ENCODE measurements at places on chromosomes 1 and 21. TPM values are rescaled to one million over a fixed set of nuclear protein-coding genes. Genes with fewer than 3 reads are reported as not detected.
A peak's percentile ranks its signal among the peaks of the same experiment; 100 is the strongest.

- no peaks in the 10 kb centered on the region for H3K4me1 ChIP-seq
- no peak overlapping the region for H3K27ac ChIP-seq
- no peak overlapping the region for H3K4me3 ChIP-seq
- no peaks in the 10 kb centered on the region for H3K36me3 ChIP-seq
These were observed 1126.9 kb downstream of the KCNT2 start for GRCh38 chr1:195481293-195481692.

Gene LIN28A
- not detected for total RNA-seq

- no peaks in the 10 kb centered on the region for H3K4me1 ChIP-seq
- no peak overlapping the region for H3K4me3 ChIP-seq
- DNase-seq = no peak
- H3K27me3 ChIP-seq = no peaks in the 10 kb centered on the region
These were observed 7.7 kb downstream of the FBXO6 start for GRCh38 chr1:11671544-11672286.

Gene TFF3
- total RNA-seq = 14.3 TPM

DNA sequence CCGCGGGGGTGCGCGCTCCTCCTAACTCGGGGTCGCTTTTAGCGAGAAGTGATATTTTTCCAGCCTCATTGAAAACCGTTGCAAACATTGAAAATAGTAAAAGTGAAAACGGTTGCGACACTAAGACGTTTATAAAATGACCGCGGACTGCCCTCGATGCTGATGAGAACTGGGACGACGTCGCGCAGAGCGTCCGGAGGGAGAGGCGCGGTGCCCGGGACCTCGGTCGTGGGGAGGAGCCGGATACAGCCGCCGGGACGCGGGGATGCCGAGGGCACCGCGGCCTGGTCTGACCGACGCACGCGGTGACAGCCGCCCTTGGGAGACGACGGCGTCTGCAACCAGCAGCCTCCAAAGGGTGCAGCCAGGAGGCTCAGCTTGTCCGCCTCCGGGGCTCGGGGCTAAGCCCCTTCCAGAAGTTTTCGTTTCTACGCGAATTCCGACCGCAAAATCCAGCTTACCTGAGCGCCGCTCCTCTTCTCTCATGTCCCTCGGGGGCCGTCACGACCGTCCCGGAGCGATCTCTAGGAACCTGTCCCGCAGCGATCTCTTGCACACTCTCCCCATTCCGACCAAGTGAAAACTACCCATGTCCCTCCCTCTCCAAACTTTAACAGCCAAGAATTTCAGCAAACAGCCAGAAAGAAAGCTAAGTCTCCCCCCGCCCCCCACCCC, 144.4 kb upstream of the ETS2 start:
- no peak for DNase-seq
- H3K4me1 ChIP-seq = peaks cover 16% of the 10 kb centered on the region
- peaks cover 14% of the 10 kb centered on the region for H3K27me3 ChIP-seq
- H3K4me3 ChIP-seq = peak overlapping the region; percentile 34

- no peak overlapping the region for H3K4me3 ChIP-seq
- H3K27me3 ChIP-seq = no peaks in the 10 kb centered on the region
- no peaks in the 10 kb centered on the region for H3K4me1 ChIP-seq
- no peaks in the 10 kb centered on the region for H3K36me3 ChIP-seq
- no peak overlapping the region for H3K27ac ChIP-seq
These were observed 3.6 kb downstream of the CACNA1S start for GRCh38 chr1:201108614-201109013.

Gene RGS8
- total RNA-seq = not detected

DNA sequence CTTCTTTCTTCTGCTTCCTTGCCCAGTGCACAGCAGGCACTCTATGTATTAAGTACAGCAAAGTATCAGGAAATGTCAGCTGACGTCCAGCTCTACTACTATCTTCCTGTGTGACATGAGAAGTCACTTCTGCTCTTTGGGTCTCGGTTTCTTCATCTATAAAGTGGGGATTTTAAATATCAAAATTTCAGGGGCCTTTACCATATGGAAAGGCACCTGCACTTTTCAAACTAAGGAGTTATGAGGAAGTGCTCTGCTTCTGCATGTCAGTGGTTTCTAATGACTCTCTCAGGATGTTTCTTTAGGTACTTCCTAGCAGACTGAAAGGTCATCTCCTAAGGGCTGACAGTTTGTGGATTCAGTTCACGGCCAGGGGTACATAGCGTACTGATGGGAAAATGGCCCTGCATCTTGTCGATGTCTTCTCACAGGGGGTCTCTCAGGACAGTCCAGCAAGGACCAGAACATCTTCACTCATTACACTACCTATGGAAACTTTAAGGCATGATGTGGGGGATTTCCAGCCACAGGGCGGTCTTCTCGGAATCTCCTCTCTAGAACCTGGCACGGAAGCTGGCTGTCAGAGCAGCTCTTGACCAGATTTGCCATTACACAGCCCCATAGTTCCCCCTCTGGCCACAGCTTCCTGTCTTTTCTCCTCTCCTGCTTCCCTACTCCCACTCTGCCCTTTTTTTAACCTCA, 42.0 kb upstream of the MTF1 start:
- no peaks in the 10 kb centered on the region for H3K4me1 ChIP-seq
- no peaks in the 10 kb centered on the region for H3K36me3 ChIP-seq
- DNase-seq = no peak
- no peaks in the 10 kb centered on the region for H3K27me3 ChIP-seq

Gene TMEM81
- 3.6 TPM for total RNA-seq

Gene PHLDA3
- total RNA-seq = 93.4 TPM

- DNase-seq = no peak
- H3K27me3 ChIP-seq = no peaks in the 10 kb centered on the region
- H3K4me1 ChIP-seq = peaks cover 46% of the 10 kb centered on the region
- H3K36me3 ChIP-seq = no peaks in the 10 kb centered on the region
These were observed 8.2 kb upstream of the IRF2BP2 start for GRCh38 chr1:234617986-234618736.

Gene LMX1A
- total RNA-seq = 0.28 TPM

- H3K4me1 ChIP-seq = no peaks in the 10 kb centered on the region
- no peak overlapping the region for H3K27ac ChIP-seq
- no peak for DNase-seq
- no peak overlapping the region for H3K4me3 ChIP-seq
- H3K36me3 ChIP-seq = no peaks in the 10 kb centered on the region
These were observed 121.5 kb upstream of the CACHD1 start for GRCh38 chr1:64348270-64348960.

- no peaks in the 10 kb centered on the region for H3K27me3 ChIP-seq
- H3K27ac ChIP-seq = no peak overlapping the region
- peaks cover 29% of the 10 kb centered on the region for H3K4me1 ChIP-seq
- no peak for DNase-seq
These were observed 4.3 kb downstream of the XPR1 start for GRCh38 chr1:180636138-180636537.

- H3K4me3 ChIP-seq = no peak overlapping the region
- H3K36me3 ChIP-seq = no peaks in the 10 kb centered on the region
- no peak for DNase-seq
- no peaks in the 10 kb centered on the region for H3K4me1 ChIP-seq
These were observed 62.1 kb downstream of the LRRN2 start for GRCh38 chr1:204623365-204623893.

GRCh38 chr1:200184196-200184595, 156.7 kb downstream of the NR5A2 start:
- peak overlapping the region; percentile 11 for H3K27ac ChIP-seq
- H3K4me3 ChIP-seq = no peak overlapping the region
- DNase-seq = peak; percentile 84
- H3K4me1 ChIP-seq = no peaks in the 10 kb centered on the region

GRCh38 chr1:214957330-214958137, 125.0 kb upstream of the KCNK2 start:
- H3K36me3 ChIP-seq = no peaks in the 10 kb centered on the region
- no peak overlapping the region for H3K4me3 ChIP-seq
- no peaks in the 10 kb centered on the region for H3K27me3 ChIP-seq
- no peak overlapping the region for H3K27ac ChIP-seq
- no peak for DNase-seq

- no peaks in the 10 kb centered on the region for H3K36me3 ChIP-seq
- H3K27ac ChIP-seq = no peak overlapping the region
- H3K4me3 ChIP-seq = no peak overlapping the region
- H3K4me1 ChIP-seq = no peaks in the 10 kb centered on the region
- no peak for DNase-seq
These were observed 1.3 kb upstream of the IL19 start for GRCh38 chr1:206769304-206769731.

GRCh38 chr21:36245649-36246048, 74.3 kb upstream of the MORC3 start:
- no peak for DNase-seq
- no peak overlapping the region for H3K27ac ChIP-seq
- no peak overlapping the region for H3K4me3 ChIP-seq

Gene CHD5
- total RNA-seq = 1.6 TPM

DNA sequence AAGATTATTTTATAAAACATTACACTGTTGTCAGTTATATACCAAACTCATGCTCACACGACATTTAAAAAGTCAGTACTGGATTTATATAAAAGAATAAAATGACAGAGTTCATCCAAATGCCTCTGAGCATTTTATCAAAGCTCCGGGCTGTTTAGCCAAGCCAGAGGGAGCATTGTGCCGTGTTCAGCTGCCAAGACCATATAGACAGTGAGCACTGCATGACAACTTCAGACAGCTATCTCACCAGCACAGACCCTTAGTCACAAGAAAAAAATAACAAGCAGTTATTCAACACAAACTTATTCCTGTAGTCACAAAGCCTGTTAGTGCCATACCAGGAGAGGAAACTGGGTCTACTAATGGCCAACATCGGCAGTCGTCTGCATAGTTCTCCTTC, 88.0 kb upstream of the PBX1 start:
- no peaks in the 10 kb centered on the region for H3K4me1 ChIP-seq
- no peak overlapping the region for H3K27ac ChIP-seq

Gene TMEM51
- 16.0 TPM for total RNA-seq

GRCh38 chr1:205980237-205980870, 22.8 kb downstream of the RAB7B start:
- H3K4me3 ChIP-seq = no peak overlapping the region
- H3K27me3 ChIP-seq = no peaks in the 10 kb centered on the region
- no peak overlapping the region for H3K27ac ChIP-seq
- peaks cover 4% of the 10 kb centered on the region for H3K4me1 ChIP-seq
- H3K36me3 ChIP-seq = no peaks in the 10 kb centered on the region
- peak; percentile 26 for DNase-seq

- peak overlapping the region; percentile 12 for H3K27ac ChIP-seq
- no peaks in the 10 kb centered on the region for H3K27me3 ChIP-seq
- DNase-seq = no peak
- no peak overlapping the region for H3K4me3 ChIP-seq
These were observed 15.2 kb downstream of the PTPRF start for GRCh38 chr1:43545695-43546387.

- H3K36me3 ChIP-seq = no peaks in the 10 kb centered on the region
- H3K4me3 ChIP-seq = no peak overlapping the region
- H3K27ac ChIP-seq = no peak overlapping the region
- no peak for DNase-seq
- no peaks in the 10 kb centered on the region for H3K27me3 ChIP-seq
- H3K4me1 ChIP-seq = no peaks in the 10 kb centered on the region
These were observed 257.6 kb downstream of the TTLL7 start for GRCh38 chr1:83741348-83741747.

- no peak for DNase-seq
- no peaks in the 10 kb centered on the region for H3K36me3 ChIP-seq
- H3K27ac ChIP-seq = no peak overlapping the region
- H3K4me3 ChIP-seq = no peak overlapping the region
- H3K4me1 ChIP-seq = no peaks in the 10 kb centered on the region
These were observed 431.6 kb upstream of the CXADR start for GRCh38 chr21:17081193-17081592.

Gene DNAJC28
- 3.0 TPM for total RNA-seq

DNA sequence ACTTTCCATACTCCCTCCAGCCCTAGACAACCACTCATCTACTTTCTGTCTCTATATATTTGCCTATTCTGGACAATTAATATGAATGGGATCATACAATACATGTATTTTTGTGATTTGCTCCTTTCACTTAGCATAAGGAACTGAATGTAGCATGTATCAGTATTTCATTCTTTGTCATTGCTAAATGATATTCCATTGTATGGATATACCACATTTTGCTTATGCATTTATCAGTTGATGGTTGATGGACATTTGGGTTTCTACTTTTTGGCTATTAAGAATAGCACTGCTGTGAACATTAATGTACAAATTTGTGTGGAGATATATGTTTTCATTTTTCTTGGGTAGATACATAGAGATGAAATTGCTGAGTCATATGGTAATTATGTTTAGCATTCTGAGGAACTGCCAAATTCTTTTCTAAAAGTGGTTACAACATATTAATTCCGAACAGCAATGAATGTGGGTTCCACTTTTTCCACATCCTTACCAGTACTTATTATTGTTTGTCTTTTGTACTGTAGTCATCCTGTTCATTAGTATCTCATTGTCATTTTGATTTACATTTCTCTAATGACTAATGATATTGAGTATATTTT, 121.0 kb downstream of the LRRC40 start:
- H3K4me3 ChIP-seq = no peak overlapping the region
- H3K36me3 ChIP-seq = no peaks in the 10 kb centered on the region
- DNase-seq = no peak
- H3K4me1 ChIP-seq = no peaks in the 10 kb centered on the region
- no peaks in the 10 kb centered on the region for H3K27me3 ChIP-seq

- no peak overlapping the region for H3K4me3 ChIP-seq
- peaks cover 28% of the 10 kb centered on the region for H3K4me1 ChIP-seq
- H3K36me3 ChIP-seq = no peaks in the 10 kb centered on the region
- DNase-seq = no peak
These were observed 3.0 kb downstream of the GNAT2 start for GRCh38 chr1:109616391-109616790.

DNA sequence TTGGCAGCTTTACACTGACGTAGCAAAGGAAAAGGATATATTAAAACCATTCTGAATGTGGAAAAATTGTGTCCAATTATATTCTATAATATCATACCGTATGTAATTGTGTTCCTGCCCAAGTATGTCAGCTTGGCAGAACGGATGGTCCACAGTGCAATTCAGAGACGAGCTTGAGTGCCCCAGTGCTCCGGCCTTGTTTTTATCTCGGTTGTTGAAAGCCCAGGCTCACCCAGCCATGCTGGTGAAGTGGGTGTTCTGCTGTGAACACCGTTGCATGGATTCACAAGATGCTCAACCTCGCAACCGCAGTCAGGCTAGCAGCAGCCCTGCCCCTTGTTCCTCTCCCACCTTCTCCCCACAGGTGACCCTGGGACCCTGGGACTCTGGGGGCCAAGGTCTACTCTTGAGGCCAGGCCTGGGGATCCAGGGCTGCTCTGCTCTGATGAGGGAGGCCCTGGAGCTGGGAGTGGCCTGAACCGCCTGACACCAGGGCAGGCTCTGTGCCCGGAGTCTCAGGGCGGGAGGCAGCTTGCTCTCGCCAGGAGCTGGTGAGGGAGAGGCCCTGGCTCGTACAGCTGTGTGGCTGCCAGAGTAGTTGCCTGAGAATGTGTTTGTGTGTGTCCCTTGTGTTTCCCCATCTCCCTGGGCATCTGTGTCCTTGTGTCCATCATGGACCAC, 11.2 kb downstream of the PTPRF start:
- peaks cover 69% of the 10 kb centered on the region for H3K4me1 ChIP-seq
- DNase-seq = peak; percentile 94
- H3K4me3 ChIP-seq = no peak overlapping the region
- no peaks in the 10 kb centered on the region for H3K36me3 ChIP-seq
- H3K27ac ChIP-seq = peak overlapping the region; percentile 77

Gene SLC1A7
- total RNA-seq = not detected

Gene KRTAP19-3
- total RNA-seq = not detected

Gene RIPPLY3
- not detected for total RNA-seq

Measured in sigmoid colon (tissue), 7 donors.